ENCODE measurements at places on chromosomes 1 and 21.

DNA sequence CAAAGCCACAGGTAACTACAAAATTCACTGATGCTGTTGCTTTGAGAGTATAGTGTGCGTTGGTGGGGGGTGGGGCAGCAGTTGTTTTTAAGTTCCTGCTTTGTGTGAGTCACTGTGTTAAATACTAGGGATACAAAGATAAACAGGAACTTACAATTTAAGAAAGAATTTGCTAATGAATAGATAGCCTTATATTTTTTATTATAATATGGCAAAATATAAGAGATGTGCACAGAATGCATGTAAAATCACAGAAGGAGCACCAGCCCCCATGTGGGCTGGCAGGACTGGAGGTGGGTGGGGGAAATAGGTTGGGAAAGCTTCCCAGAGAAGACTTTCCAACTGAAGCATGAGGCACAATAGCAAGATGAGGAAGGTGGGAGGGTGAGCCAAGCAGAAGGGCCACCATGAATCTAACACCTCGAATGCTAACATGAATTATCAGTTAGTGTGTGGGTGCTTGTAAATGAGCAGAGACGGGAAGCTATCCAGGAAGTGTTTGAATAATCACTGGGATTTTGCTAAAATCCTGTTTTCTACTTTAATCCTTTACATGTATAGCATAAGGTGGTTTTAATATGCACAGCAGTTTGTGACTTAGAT lies 57.0 kb upstream of the RAVER2 start:
- no peak for DNase-seq

DNA sequence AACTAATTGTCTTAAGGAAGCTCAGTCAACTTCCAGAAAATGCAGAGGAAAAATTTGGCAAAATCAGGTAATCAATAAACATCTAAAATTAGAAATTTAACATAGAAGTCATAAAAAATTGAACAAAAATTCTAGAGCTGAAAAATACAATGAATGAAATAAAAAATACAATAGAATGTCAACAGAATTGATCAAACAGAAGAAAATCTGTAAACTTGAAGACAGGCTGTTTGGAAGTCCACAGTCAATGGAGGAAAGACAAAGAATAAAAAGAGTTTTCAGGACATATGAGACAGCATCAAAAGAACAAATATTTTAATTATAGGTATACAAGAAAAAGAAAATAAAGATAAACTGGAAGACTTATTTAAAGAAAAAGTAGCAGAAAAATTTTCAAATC lies 469.0 kb downstream of the RWDD3 start:
- no peak for DNase-seq

- no peak for DNase-seq
Measured at GRCh38 chr21:39094847-39095579, 88.2 kb downstream of the PSMG1 start.

GRCh38 chr1:189782295-189782694 lies 695.4 kb downstream of the BRINP3 start:
- DNase-seq: no peak

- DNase-seq: peak; percentile 24
Measured at GRCh38 chr1:173453982-173454381, 23.2 kb upstream of the PRDX6 start.

DNA sequence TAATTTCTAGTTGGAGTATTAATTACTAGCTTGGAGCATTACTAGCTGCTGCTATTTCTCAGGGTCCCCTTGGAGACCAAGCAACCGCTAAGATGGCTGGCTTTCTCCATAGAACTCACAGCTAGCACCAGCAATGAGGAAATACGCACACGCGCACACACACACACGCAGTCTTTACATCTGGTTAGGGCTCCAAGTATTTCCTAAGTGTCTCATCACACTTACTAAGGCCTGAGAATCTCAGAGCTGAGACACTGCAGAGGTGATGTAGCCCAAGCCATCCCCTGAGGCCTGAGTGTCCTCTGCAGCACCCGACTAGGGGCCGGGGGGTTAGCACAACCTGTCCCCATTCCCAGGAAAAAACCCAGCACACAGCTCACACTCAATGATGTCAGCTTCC lies 42.5 kb downstream of the ITPKB start:
- DNase-seq: no peak

- DNase-seq: peak; percentile 54
Measured at GRCh38 chr1:96538883-96539282, 182.7 kb upstream of the PTBP2 start.

DNA sequence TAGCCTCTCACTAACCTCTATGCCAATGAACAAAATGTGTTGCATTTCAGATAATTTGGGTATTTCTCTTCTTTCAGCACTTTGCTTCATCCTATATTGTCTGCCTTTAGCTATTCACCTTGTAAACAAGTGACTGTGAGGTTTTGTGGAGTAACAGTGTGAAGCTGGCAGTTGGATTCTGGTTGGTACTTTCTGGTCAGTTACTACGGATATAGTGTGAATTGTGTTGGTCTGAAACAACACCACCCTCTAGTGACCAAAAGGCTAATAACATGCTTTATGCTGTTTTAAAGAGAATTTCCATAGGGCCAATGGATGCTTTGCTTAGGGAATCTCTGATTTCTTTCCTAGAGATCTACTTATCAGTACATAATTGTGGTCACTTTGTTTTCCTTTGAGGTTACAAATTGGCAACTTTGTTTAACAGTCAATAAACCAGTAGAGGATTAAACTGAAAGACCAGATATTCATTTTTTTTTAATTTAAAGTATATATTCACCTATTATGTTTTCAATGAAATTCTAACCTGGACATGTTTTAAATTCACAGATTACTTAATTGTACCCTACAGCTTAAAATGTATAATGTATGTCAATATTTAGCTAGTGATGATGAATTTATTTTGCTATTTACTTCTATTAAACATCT lies 2.5 kb upstream of the PTGER3 start:
- DNase-seq: peak; percentile 60

GRCh38 chr1:960363-961131 lies at the start of gene KLHL17:
TSS of gene KLHL17 (plus strand) at chr1:960584. CDS start at chr1:960694, 110 bp downstream.
- DNase-seq: peak; percentile 59

- DNase-seq: no peak
Measured at GRCh38 chr1:61013189-61013945, 69.0 kb upstream of the NFIA start.

DNA sequence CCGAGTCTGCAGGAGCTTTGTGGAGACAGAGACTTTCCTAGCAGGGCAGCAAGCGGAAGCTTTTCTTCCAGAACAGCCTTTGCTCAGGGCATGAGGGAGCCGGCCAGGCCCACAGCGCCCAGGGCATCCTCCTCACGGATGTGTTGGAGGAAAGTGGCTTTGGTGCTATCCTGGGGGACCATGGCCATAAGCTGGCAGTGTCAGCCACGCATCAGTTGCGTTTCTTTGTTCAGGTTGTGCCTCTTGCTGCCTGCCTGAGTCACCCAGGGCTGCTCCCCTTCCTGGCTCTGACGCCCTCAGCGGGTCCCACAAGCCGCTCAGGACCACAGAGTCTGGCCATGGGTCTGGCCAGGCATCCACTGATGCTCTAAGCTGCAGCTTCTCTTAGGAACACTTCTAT lies 39.6 kb upstream of the PRSS38 start:
- no peak for DNase-seq

- no peak for DNase-seq
Measured at GRCh38 chr21:45897191-45898027, 84.2 kb upstream of the COL6A1 start.

DNA sequence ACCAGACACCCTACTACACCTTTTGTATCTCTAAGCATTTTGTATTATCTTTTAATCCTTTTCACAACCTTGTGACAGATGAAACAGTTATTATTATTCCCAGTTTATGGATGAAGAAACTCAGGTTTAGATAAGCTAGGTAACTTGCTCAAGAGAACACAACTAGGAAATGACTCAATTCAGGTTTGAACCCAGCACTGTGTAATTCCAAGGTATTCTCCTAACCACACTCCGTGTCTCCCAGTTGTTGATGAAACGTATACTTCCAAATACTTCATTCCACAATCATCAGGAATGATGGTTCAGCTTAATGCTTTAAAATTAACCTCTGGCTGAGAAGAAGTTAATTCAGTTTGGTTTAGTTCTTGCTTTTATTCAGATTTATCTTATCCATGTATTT lies 51.7 kb upstream of the MRPS6 start:
- DNase-seq: no peak

GRCh38 chr1:19210772-19211549 lies 895 bp upstream of the UBR4 start:
- DNase-seq: no peak

GRCh38 chr1:234295068-234295467 lies 78.2 kb upstream of the COA6 start:
- DNase-seq: no peak

DNA sequence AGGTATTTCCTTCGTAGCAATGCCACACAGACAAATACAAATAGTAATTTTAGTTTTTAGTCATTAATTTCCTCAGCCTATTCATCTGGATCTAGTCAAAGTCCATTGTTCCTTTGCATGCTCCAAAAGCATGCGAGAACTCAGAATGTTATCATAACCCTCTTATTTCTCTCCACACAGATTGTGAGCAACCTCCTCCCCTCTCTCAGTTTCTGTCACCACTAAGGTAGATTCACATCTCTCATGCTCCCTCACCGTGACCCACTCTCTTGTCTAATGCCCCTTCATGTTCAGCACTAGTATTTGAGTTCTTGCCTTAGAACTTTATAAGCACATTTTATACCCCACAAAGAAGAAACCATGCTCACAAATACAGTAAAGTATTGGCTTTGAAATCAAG lies 582.4 kb downstream of the PLA2G4A start:
- no peak for DNase-seq

- DNase-seq: no peak
Measured at GRCh38 chr1:166272155-166272554, 105.4 kb upstream of the FAM78B start.

- no peak for DNase-seq
Measured at GRCh38 chr1:209107535-209107934, 476.0 kb upstream of the CAMK1G start.

- peak; percentile 86 for DNase-seq
Measured at GRCh38 chr1:219324629-219325367, 151.1 kb downstream of the LYPLAL1 start.

DNA sequence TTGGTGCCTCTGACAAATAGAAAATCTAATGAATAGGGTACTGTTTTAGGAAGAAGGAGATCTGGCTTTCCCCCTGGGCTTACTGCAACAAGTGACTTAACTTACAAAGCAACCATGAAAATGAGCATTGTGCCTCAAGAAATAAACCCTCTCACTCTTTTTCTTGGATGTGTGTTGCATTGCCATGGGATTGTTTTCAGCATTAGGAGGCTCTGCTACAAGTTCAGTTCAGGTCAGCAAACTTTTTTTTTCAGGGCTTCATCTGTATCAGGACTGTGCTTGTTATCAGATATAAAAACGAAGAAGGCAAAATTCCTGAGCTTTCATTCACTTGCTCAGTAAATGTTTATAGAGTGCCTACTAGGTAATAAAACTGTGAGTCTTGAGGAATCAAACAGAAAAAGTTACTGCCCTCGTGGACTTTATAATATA lies 37.8 kb upstream of the DOCK7 start:
- no peak for DNase-seq

DNA sequence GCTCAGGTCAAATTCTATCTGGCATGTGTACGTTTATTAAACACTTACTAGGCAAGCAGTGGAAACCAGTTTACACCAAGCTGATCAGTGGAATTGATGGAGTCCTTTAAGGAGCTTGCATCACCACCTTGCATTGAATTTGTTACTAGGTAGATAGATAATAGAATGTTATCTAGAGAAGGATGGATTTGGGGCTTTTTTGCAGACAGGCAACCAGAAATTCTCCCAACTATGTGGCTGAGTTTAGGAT lies 44.9 kb downstream of the HHAT start:
- DNase-seq: no peak

GRCh38 chr1:180170546-180171151 lies 16.0 kb downstream of the QSOX1 start:
- DNase-seq: no peak

DNA sequence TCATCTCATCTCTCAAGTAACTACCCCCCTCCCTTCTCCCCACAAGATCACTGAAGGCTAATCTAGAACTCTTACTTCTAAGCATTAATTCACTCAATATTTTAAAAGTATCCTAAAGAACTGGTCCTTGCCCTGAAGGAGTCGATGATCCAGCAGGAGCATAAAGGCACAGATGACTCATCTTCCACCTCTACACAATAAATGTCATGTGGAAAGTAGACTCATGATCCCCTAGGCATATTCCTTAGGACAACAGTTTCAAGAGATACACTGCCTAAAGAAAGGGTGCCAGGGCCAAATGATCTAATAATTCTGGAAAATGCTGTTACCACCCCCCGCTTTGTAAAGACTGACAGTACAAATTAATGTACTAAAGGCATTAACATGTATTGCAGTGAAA lies 85.8 kb upstream of the DIRAS3 start:
- DNase-seq: no peak

GRCh38 chr1:99565606-99566289 lies 80.2 kb upstream of the PALMD start:
- no peak for DNase-seq

DNA sequence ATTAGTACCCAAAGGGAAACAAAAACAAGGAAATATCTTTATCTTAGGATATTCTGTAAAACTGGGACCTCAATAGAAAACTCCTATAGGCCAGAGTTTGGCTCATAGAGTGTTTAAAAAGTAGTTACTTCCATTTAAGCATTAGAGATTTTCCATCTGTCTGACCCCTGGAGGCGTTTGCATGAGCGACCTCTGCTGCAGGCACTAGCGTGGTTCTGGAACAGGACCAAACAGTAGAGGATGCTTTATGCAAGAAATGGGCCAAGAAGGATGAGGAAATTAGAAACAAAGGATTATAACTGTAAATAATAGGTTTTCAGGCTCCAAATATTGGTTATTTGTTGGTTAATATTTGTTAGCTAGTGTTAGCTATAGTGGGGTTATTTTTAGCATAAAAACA lies 5.7 kb downstream of the ZBTB40 start:
- no peak for DNase-seq

- no peak for DNase-seq
Measured at GRCh38 chr1:25505656-25506385, 37.6 kb upstream of the LDLRAP1 start.

DNA sequence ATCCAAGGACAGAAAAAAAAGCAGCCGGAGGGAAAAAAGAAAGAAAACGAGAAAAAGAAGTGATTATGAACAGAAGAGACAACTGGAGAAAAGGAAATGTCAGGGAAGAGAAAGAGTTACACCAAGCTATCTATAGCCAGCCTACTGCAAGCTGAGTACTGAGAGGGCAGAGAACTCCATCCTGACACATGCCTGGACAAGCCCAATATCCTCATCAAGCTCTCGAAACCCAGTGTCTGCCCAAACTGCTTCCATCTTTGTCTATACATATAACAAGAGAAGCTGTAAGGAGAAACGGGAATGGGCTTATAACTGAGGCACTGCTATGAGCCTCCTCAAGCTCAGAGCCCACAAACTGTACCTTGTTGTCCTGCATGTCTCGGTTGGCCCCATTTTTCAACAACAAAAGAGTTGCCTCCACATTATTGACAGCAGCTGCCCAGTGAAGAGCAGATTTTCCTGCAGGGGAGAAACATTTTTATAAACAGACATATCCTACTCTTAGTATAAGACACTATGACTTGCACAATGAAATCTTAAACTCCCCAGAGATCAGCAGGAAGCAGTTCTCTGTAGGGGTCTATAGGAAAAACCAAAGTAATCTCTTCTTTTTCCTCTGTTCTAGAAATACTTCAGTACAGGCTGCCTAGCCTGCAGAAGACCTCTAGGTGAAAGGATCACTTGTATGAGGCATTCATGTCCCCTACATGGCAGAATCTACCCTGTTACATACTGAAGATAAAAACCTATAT lies 21.2 kb upstream of the ADAM30 start:
- DNase-seq: no peak

All from LHCN-M2 (cell line).